ENCODE measurements at places on chromosomes 12 and 14. TPM values are rescaled to one million over a fixed set of nuclear protein-coding genes. Genes with fewer than 3 reads are reported as not detected.

Gene SOX5
- total RNA-seq, result 7.7 TPM

Gene ATP23
- total RNA-seq, result 12.9 TPM

Gene MAP1LC3B2
- total RNA-seq, result 0.17 TPM

Gene SLC6A15
- 53.1 TPM for total RNA-seq

Gene GALC
- total RNA-seq, result 43.4 TPM

Gene HCAR3
- total RNA-seq, result not detected

Gene PAPOLA
- 46.9 TPM for total RNA-seq

Gene TAMALIN
- 19.2 TPM for total RNA-seq

Gene RTN1
- total RNA-seq, result 0.16 TPM

All from bronchial smooth muscle cell (primary cell).